Brain (organoid and tissue), 16 donors: ENCODE measurements at places on chromosomes 7 and 10. TPM values are rescaled to one million over a fixed set of nuclear protein-coding genes. Genes with fewer than 3 reads are reported as not detected.
A peak's percentile ranks its signal among the peaks of the same experiment; 100 is the strongest.

- no peak for DNase-seq
Measured at GRCh38 chr10:11588873-11589574, 22.4 kb downstream of the USP6NL start.

GRCh38 chr7:15219758-15220157, 317.2 kb upstream of the DGKB start:
- DNase-seq = no peak

DNA sequence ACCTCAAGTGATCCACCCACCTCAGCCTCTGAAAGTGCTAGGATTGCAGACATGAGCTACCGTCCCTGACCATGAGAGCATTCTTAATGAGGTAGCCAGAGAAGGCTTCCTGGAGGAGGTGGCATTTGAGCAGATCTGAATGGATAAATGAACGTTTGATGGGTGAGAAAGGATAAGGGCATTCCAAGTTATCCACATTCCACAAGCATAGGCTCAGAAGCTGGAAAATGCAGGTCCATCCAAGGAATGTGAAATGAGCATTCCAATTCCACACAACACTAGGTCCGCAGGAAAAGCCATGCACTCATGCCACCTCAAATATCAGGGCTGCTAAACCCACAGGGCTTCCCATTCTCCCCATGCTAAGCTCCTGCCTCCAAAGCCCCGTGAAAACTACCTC, 17.0 kb downstream of the TMEM130 start:
- DNase-seq = no peak

GRCh38 chr10:95363303-95363912, 72.6 kb upstream of the PDLIM1 start:
- peak; percentile 89 for DNase-seq

DNA sequence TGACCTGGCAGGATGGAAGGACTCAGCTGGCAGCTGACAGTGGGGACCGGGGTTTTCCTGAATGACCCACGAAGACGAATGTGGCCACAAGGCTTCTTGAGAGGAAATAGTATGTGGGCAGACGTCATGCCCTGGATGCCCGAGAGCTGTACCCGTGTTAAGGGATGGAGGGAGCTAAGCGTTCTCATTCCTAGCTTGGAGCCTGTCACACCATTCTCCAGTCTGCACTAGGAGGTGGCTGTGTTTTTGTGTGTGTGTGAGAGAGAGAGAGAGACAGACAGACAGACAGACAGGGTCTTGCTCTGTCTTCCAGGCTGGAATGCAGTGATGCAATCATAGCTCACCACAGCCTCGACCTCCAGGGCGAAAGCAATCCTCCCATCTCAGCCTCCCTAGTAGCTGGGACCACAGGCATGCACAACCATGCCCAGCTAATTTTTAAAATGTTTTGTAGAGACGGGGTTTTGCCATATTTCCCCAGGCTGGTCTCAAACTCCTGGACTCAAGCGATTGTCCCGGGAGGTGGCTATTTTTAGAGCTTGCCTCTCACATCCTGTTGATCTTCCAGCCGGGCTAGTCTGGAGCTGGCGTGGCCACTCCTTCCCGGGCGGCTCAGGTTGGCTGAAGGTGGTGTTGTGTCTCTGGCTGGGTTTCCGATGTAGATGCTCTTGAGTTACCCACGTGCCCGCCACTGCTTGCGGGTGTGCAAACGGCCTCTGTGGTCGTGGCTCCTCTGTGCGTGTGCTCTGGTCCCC, 2.1 kb downstream of the AMZ1 start:
- no peak for DNase-seq

- no peak for DNase-seq
Measured at GRCh38 chr10:88978463-88978862, 12.1 kb upstream of the FAS start.

DNA sequence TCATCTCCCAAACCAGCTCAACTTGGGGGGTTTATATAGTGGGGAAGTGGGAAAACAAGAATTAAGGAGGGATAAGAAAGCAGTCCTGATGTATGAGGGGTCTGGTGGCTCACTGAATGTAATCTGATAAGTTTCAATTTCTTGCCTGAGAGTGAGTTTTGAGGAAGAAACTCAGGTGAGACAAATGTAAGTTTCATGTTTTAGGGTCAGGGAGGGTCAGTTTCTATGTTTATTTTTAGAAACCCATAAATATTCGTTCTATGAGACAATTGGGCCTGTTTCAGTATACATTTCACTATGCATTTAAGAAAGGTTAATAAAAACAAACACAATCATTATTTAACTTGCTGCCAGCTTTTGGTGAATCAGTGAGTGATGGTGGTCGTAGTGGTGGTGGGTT, 128.0 kb upstream of the MBL2 start:
- no peak for DNase-seq

DNA sequence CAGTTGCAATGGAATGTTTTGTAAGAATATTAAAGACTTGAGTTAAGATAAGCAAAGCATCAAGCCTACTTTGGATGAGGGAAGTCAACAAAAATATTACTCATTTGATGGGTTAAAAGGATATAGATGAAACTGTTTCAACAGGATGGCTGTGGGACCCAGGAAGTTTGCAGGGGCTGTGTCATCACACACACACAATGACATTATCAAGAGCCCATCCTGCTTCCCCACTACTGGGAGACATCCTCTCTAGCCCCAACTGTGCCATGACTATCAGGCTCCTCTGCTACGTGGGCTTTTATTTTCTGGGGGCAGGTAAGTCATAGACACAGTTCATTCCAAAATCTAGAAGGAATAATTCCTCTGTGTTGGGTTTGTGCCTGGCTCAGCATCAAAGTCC, 78.8 kb upstream of the PRSS1 start:
- no peak for DNase-seq

GRCh38 chr10:132648851-132649528, 111.4 kb downstream of the INPP5A start:
- peak; percentile 47 for DNase-seq

DNA sequence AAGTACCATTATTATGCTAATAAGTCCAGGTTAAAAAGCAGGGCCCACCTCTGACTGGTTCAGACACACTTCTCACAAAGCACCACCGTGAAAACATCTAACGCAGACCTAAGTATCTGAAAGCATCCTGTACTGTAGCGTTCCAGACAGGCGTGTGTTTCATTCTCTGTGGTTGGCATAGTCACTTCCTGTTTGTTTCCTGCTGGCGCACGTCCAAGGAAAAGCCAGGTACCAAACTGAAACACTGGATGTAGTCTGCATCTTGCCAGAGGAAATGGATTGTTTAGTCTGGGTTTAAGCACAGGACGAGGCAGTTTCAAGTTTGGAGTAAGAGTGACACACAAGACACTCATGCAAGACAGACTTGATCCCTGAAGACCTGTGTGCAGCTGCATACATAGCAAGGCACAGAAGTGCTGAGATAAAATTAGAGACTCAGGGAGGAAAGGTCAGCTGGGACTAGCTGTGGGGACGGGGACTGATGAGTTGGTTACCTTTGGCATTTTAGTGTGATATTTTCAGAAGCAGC, 23.3 kb downstream of the BPGM start:
- peak; percentile 57 for DNase-seq

DNA sequence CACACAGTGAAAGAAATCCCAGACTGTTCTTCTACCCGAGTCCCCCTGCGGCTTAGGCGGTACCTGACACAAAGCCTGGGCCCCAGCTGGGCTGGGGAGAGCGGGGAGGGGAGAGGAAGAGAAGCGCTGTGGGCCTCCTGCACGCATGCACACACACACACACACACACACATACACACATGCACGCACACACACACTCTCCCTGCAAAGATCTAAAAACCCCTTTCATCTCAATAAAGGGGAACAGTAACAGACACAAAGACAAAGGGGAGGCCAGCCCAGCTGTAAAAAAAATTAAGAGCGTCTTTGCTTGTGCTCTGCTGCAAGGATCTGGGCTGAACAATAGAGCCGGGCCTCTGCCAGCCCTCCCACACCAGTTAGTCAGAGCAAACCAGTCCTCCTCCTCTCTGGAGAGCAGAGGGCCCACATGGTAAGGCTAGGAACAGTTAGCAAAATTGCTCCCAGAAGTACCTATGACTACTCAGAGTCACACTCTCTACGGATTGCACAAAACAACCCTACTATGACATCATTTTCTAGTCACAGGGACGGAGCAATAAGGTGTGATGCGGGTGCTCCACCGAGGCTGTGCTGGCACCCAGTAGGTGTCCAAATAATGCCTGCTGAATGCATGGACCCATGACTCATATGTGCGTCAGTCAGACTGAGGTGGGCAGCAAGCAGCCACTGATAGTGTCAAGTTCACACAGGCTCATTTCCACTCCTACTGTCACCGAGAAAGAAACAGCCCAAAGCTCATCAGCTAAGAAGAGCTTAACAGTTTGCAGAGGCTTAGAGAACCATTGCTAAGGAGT, 9.2 kb downstream of the ITPRIP start:
- DNase-seq = peak; percentile 86

DNA sequence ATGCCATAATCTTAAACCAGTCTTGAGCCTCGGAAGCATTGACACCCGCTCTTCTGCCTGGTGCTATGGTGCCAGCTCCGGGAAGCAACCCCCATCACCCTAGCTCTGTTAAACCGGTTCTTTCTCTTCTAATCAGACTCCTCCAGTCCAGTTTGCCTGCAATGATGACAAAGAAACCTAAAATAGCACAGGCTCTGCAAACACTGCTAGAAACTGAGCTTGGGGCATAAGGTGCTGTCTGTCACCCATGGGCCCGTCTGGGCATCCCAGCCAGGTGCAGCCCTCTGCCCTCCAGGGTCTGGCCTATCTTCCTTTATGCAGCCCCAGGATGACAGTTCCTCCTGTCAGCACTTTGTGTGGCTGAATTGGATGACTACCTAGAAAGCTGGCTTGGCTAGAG, 14.2 kb upstream of the CAMK2G start:
- DNase-seq = no peak

DNA sequence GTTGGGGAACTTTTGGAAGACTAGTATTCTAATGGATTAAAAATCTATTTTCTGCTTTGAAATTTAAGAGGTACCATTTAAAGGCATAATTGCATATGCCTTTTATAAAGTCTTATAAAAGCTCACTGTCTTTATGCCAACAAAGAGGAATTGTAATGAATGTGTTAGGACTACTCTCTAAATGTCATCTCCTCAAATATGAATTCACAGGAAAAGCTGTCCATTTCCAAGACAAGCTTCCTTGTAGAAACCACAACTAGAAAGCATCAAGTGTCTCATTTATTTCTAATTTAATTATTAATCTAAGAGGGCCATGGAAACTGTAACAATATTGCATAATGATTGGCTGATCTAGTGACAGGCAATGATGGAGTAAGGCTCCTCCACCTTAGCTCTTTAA, 130.2 kb downstream of the COL28A1 start:
- DNase-seq = no peak

DNA sequence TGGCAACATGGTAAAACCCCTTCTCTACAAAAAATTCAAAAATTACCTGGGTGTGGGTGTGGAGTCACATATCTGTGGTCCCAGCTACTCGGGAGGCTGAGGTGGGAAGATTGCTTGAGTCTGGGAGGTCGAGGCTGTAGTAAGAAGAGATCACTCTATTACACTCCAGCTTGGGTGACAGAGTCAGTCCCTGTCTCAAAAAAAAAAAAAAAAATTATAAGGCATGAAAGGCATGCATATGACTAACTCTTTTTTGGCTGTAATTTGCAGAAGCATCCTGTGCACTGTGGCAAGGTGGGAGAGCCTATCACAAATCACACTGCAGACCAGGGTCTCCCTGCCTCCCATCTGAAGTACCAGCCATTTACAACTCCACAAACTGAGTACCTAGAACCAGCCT, 14.1 kb upstream of the MYPN start:
- no peak for DNase-seq

DNA sequence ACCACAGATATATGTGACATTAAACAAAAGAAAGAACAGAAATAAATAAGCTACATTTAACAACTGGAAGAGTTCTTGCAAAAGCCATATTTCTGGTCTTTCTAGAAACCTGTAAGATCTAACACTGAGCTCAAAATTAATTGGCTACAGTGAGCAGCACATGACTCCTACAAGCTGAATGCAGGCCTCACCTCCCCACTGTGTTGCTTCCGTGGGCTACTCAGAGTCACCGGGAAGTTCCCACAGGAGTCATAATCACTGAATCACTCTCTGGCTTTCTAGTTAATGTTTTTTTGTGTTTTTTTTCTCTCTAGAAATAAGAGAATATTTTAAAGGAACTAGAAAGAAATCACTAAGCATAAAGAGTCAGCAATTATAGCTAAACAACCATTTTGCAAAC, 10.2 kb upstream of the MRPS24 start:
- no peak for DNase-seq

- no peak for DNase-seq
Measured at GRCh38 chr10:72276421-72277339, 3.0 kb downstream of the DDIT4 start.

DNA sequence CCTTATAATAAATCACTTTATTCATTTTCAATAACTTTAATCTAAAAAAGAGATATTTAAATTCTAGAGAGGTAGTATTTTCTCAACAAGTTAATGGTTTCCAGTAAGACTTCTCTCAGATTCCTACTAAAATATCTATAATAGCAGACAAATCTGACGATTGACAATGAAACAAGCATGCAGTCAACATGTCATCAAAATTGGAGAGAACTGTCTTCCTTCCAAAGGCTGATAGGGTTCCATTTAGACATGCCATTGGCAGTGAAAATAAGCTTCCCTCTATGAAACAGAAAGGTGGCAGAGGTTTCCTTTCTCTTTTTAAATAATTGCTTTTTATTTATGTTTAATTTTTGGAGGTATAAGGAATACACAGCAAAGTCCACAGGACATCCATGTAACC, 217.1 kb downstream of the POM121L12 start:
- DNase-seq = no peak

DNA sequence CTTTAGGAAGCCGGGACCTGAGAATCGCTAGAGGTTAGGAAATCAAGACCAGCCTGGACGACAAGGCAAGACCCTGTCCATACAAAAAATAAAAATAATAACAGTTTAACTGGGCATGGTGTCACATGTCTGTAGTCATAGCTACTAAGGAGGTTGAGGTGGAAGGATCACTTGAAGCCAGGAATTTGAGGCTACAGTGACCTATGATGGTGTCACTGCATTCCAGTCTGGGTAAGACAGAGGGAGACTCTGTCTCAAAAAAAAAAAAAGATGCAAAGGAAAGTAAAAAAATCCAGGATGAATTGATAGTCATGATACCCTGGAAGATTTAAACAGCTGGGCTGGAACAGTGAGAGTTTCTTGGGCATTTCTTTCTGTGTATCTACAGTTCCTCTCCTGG, 463.2 kb downstream of the GALNT17 start:
- DNase-seq = no peak

LRRC18 gene
- not detected for polyA plus RNA-seq

BICC1 gene
- 0.49 TPM for polyA plus RNA-seq

UNCX gene
- polyA plus RNA-seq = not detected

TAS2R41 gene
- not detected for polyA plus RNA-seq

OPALIN gene
- 31.9 TPM for polyA plus RNA-seq

SPDYE6 gene
- polyA plus RNA-seq = not detected

TRIM50 gene
- 0.34 TPM for polyA plus RNA-seq

PRR15 gene
- polyA plus RNA-seq = 0.19 TPM

HOXA5 gene
- 25.3 TPM for polyA plus RNA-seq

GNAT3 gene
- not detected for polyA plus RNA-seq

GSTO2 gene
- polyA plus RNA-seq = 23.9 TPM

MOGAT3 gene
- polyA plus RNA-seq = not detected

PDLIM1 gene
- polyA plus RNA-seq = 112 TPM

SUMF2 gene
- polyA plus RNA-seq = 140 TPM

MEOX2 gene
- not detected for polyA plus RNA-seq

ZNF655 gene
- 16.7 TPM for polyA plus RNA-seq
